ENCODE measurements at places on chromosomes 5 and 9.

- no peak for DNase-seq
Observed at GRCh38 chr5:68999181-68999580, 94.6 kb upstream of the SLC30A5 start.

- DNase-seq = peak; percentile 24
Observed at GRCh38 chr9:27019589-27019988, 14.1 kb upstream of the LRRC19 start.

- DNase-seq = peak; percentile 35
Observed at GRCh38 chr5:111511831-111512374, 432 bp downstream of the STARD4 start.

DNA sequence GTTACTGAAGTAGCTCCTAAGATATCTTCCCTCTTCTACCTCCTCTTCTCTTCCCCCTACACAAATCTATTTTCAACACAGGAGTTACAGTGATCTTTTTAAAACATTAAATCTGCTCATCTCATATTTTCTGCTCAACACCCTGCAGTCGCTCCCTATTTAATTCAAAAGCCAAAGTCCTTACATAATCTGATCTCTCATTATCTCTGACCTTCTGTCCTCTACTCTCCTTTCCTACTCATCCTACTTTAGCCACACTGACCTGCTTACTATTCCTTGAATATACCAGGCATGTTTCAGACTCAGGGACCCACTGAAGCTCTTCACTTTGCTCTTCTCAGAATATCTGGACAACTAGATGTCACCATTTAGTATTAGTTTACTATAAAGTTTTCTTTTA lies 87.9 kb downstream of the YTHDC2 start:
- DNase-seq = no peak

GRCh38 chr9:93655621-93656425 lies 79.4 kb downstream of the PHF2 start:
- DNase-seq = no peak

DNA sequence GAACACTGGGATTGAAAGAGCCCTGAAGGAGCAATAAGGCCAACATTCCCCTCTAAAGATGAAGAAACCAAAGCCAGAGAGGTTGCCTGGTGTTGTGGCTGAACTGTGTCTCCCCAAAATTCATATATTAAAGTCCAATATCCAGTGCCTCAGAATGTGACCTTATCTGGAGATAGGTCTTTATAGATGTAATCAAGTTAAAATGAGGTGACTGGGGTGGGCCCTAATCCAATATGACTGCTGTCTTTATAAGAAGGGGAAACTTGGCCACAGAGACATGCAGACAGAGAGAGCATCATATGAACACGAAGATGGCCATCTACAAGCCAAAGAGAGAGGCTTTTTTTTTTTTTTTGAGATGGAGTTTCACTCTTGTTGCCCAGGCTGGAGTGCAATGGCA lies 66.9 kb upstream of the PLPP1 start:
- no peak for DNase-seq

DNA sequence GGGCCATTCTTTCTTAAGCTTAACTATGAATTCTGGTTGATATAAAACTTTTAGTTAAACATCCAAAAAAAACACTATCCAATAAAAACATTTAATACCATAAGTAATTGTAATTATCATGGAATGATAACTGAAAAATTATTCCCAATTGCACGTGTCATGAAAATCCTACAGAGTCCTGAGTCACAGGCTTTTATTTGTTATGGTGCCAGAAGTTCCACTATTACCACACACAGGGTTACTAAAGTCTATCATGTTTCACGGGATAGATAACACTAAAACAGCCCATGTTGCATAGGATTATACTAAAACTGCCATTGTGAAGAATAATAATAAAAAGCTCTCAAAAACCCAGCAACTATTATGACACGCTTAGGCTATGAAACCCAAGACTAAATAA lies 1381.8 kb downstream of the EFNA5 start:
- DNase-seq = peak; percentile 34

DNA sequence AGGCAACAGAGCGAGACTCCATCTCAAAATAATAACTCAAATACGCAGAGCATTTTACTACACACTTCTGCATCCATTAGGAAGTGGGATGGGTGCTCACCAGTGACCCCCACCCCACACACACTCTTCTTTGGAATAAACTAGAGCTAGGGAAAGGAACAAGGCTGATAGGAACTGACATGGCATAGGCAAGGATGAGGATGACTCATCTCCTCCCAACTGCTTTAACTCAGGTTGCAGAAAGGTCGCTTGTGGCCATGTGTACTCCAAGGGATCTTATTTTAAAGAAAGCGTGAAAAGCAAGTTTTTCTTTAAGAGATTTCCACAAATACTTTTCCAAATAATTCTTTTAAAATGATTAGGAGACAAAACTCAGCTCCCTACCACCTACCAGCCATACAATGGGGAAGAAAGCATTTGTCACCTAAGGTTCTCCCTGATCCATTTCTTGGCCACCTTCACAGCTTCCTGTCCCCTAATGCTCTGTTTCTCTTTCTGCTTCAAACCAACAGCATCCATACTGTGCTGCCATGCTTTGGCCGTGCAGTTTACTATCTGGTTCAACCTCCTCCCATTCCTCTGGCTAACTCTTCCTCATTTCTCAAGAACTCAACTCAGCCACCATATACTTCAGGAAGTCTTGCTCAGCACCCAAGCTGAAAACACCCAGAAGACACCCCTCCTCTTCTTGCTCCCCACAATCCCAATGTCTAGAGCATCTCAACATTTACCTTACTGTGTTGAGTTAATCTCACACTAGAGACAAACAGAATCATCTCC lies 211.9 kb downstream of the ACTL7B start:
- peak; percentile 31 for DNase-seq

DNA sequence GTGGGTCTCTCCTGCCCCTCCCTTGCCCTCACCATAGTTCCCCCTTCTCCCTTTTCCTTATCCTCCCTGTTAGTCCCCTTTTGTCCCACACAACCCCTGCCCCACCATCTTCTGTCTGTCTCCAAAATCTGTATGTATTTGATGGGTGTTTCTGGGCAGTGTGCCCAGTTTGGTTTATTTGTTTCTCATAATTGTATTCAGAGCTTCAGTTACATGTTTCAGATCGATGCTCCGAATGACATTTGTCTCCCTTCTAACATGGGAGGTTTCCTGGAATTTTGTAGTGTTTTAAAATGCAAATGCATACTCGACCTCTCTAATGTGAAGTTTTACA lies 22.2 kb downstream of the FBXL7 start:
- DNase-seq = no peak

DNA sequence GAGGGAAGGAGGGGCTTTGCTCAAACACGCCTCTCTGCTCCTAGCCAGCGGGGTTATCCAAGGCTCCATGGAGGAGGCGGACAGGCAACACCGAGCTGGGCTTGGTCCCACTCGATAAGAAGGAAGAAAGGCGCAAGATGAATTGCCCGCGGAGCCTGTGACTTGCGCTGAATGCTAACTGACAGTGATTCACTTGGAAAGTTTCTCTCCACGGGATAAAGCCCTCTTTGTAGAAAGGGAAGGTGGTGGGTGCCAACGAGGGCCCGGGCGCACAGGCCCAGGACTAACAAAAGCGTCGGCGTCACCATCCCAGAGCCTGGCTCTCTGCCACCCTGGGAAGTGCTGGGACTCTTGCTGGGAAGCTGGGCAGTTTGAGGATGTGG lies 76.0 kb downstream of the VAV2 start:
- no peak for DNase-seq

DNA sequence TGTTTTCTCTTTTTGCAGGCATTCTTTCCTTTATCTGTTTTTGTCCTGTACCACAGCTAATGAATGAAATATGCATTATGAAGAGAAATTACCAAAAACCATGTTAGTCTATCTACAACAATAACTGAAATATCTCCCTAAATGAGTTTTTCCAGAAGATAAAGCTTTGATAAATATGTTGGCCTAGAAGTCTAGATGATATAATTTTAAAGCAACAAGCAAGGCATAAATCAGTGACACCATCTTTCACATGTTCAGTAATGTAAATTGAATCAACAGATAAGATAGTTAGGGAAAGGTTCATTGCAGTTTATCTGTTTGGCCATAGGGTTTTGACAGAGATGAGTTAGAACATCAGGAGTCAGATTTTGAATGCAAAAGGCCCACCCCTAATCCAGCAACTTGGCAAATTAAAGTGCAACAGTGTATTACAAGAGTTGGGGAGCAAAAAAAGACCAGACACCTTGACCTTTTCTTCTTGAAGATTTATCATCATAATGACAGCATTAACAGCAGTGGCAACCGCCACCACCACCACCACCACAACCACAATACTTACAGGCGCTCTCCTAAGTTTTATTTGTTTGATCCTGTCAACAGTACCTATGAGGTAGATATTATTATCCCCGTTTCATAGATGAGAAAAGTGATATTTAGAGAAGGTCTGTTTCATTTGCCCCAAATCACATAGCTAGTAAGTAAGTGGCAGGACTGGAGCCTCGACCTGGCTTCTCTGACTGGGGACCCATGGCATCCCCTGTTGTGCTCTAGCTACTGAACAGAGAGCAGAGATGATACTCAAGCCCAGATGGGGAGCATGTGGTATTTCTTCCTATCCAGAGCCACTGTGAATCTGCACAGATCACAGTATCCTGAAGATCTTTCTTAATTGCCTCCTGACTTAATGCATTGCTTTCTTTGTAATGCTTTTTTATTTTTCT lies 122.8 kb upstream of the DHFR start:
- DNase-seq = no peak

GRCh38 chr9:36946653-36947052 lies 87.4 kb downstream of the PAX5 start:
- DNase-seq = peak; percentile 23

GRCh38 chr5:39057734-39058133 lies 16.5 kb downstream of the RICTOR start:
- no peak for DNase-seq

GRCh38 chr5:113117543-113118115 lies 141.0 kb downstream of the DCP2 start:
- no peak for DNase-seq

DNA sequence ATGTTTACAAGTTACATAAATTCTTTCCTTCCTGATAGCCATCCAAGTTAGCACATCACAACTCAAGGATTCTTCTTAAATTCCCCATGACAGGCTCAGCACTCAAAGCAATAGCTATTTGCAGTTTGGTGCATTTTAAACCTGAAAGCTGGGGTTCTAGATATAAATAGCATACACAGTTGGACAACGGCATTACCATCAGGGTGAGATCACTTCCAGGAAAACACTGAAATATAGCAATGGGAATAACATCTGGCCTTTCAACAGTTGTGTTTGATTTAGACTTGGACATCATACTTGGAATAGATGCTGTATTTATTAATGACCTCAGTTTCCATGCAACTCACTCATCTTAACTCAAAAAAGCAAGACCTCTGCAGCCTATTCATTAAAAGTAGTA lies 24.7 kb upstream of the LECT2 start:
- peak; percentile 92 for DNase-seq

DNA sequence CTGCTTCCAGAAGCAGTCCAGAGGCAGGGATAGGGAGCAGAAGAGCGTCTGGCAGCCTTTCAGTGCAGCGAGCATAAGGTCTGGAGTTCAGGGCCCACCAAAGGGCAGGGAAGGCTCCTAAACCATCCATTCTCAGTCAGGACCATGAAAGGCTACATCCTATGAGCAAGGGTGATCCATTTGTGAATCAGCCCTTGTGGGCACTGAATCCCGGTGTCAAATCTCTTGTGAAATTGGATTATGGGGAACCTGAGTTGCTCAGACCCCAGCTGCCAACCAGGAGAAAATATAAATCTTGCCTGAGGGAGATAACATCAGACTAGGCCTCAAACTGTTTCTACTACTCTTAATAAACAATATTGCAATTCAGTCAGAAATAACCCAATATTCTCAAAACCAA lies 204.4 kb downstream of the SYK start:
- no peak for DNase-seq

DNA sequence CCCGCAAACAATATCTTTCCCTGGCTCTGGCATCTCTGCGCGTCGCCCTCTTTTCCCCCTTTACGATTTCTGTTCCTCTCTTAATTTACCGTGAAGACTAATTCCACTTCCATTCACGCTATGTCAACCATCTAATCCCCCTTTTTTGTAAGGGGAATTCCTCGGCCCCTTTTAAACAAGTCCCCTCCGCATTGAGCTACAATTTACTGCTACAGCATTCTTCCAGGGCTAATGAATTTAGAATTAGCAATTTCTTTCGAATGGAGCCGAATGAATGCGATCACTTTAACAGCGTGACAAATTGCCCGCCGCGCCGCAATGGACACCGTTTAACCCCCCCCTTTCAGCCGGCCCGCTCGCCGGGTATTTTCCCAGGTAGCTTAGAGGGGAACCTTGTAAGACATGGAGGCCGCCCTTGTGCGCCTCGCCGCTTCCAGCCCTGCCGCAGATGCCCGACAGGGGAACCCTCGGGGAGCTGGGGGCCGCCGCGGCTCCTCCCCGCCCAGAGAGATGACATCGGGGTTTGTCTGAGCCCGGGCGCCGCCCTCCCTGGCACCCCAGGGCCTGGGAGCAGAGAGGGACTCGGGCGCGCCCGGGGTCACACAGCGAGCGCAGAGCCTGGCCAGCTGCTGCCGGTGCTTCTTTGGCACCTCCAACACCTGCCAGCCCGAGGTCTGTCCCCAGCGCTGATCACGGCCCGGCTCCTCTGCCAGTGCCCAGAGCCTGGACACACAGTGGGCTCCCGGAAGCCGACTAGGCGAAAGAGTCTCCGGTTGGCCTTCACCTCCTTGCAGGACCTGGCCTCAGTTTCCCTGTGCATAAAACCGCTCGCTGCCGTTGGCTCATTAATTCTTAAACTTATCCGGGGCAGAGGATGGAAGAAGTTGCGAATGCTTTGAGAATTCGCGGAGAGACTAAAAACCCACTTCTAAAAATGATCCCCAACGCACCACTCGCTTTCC lies 1.3 kb downstream of the PRDM12 start:
- no peak for DNase-seq

DNA sequence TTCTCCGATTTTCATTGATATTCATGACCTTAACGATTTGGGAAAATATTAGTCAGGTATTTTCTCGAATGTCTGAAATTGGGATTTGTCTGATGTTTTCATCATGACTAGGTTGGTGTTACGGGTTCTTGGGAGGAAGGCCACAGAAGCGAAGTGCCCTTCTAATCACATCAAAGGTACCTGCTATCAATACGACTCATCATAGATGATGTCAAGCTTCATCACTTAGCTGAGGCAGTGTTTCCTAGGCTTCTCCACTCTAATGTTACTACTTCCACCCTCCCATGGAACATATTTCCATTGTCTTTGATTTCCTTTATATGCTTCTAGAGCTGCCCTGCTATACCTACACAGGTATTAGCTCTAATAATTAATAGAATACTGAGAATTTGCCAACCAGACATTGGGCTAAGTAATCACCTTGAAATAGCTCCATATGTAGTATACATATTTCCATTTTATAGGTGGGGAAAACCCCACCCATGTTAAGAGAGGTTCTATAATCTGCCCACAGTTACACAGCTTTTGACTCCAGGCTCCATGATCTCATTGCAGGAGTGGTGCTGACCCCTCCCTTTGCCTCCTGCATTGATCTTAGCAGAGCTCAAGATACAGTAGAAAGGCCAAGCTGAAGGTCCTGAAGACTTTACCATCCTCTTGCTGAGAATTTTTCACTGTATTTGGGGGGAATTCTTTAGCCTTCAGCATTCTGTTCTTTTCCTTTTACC lies 238.6 kb upstream of the ADAMTSL1 start:
- no peak for DNase-seq

GRCh38 chr5:101424530-101425175 lies 521.6 kb upstream of the ST8SIA4 start:
- peak; percentile 85 for DNase-seq

GRCh38 chr5:71631070-71631469 lies 43.9 kb downstream of the MCCC2 start:
- peak; percentile 21 for DNase-seq

All from fibroblast of skin of abdomen (primary cell).